ENCODE measurements at places on chromosomes 7 and 10.

DNA sequence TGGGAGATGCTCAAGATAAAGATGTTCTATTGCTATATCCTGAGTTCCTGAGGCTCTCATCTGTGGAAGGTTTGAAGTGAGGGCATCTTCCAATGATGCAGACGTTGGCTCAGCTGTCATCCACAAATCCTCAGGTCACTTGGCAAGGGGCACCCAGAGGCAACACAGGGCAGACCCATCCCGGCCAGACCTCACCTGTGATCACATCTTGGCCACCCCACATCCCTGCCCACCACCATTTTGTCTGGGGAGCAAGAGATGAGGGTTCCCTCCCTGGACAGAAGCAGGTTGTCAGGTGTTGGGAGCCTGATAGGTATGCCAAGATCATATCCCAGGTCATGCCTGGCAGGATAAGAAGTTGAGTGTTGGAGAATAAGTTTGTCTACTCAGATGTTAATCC, 918.2 kb upstream of the ZNF722 start:
- no peak for DNase-seq

- DNase-seq = peak; percentile 45
Observed at GRCh38 chr7:95470452-95470851, 15.3 kb upstream of the ASB4 start.

DNA sequence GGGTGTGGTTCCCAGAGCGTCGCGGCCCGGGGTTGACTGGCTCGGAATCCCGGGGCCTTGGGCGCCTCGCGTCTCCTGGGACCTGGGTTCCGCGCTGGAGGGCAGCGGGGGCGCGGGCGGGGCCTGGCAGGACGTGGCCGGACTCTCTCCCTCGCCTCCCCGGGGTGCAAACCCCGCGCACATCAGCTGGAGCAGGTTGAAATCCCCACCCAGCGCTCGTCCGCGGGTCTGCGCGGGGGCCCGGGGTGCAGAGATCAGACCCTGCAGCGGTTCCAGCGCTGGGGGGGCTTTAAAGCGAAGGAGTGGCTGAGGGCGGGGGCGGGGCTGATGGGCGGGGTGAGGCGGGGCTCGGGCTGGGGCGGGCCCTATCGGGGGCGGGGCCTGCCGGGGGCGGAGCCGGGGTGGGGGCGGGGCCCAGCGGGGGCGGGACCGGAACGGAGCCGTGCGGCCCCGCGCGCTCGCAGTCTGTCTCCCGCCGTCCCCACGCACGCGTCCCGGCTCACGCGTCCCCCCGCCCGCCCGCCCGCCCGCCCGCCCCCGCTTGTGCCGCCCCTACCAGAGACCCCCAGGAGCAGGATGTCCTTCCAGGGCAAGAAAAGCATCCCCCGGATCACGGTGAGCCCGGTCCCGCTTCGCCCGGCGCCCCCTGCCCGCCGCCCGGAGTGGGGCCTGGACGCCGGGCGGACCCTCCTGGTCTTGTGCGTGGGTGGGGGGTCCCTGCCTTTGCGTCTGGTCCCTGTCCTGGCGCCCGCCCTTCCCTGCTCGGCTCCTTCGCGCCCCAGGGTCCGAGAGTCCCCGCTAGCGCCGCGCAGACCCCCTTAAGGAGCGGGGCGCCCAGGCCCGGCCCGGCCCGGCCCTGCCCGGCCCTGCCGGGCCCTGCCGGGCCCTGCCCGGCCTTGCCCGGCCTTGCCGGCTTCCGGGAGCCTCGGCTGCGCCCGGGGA, at the start of gene DPYSL4:
Gene DPYSL4, plus strand, starts transcription at position 461 of the 942 bp plus-strand sequence. Its CDS starts 116 bp downstream, at position 577.
- DNase-seq = peak; percentile 66

- no peak for DNase-seq
Observed at GRCh38 chr10:64116707-64117106, 595.5 kb downstream of the REEP3 start.

GRCh38 chr10:48458662-48459048, 146.2 kb downstream of the ARHGAP22 start:
- no peak for DNase-seq

DNA sequence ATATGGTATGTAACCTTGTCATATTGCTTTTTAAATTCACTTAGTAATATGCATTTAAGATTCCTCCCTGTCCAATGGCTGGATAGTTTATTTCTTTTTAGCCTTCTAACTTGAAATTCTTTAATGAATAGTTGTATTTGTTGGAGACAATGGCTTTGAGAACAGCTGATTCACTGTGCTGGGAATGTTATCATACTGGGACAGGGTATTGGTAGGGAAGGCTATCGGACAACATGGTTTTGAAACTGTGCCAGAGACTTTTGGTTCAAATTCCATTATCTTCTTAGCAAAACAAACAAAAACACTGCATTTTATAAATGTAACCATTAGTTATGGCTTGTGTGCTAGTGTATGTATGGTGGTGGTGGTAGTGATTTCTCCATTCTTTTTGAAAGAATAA, 517.1 kb upstream of the ANKRD30A start:
- no peak for DNase-seq

- no peak for DNase-seq
Observed at GRCh38 chr7:104643587-104644217, 315.3 kb downstream of the LHFPL3 start.

GRCh38 chr10:67697724-67698131, 1.7 kb upstream of the CTNNA3 start:
- DNase-seq = peak; percentile 44

DNA sequence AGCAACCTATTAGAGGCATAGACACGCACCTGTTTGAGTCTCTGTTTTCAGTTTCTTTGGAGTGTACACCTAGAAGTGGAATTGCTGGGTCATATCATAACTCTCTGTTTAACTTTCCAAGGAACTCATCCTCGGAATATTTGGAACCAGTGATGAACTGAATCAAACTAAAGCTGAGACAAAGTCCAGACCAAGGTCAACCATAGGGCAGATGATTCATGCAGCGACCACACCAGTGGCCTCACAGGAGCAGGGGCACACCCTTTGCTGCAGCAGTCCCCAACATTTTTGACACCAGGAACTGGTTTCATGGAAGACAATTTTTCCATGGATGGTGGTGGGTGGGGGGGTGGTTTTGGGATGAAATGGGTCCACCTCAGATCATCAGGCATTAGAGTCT, 4.9 kb upstream of the OPTN start:
- no peak for DNase-seq

DNA sequence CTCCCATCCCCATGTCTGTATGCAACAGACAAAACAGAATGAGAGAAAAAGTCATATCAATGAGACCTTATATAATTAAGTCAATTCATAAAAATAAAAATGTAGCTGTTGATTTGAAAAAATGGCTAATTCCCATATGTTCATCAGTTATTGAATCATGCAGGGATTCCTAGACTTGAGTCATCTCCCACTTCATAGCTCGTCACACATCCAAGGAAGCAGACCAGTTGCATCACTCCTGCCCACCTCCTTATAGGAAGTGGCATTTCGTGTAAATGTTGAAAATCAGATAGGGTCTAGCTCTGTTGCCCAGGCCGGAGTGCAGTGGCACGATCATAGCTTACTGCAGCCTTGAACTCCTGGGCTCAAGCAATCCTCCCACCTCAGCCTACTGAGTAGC, 56.1 kb upstream of the SH2B2 start:
- DNase-seq = no peak

DNA sequence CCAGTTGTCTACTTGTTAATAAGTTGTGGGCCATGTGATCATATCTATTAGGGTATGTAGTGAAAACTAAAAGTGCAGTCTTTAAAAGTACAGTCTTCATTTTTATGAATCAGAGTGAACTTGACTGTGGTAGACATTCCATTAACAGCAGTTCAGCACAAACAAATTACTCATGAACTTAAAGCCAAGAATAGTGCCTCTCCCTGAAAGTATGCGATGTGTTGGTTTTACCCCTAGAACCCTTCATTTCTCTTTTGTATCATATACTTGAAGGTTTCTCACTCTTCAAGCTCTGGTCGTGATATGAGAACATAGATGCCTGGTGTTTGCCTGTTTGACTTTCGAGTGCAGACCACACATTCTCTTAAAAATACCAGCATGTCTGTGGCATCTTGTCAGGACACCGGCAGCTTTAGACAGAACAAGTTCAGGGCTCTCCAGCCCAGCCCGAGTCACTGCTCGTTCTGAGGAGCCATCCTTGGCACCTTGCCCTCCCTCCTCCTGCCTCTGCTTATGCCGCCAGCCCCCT, 159.3 kb downstream of the LCOR start:
- no peak for DNase-seq

DNA sequence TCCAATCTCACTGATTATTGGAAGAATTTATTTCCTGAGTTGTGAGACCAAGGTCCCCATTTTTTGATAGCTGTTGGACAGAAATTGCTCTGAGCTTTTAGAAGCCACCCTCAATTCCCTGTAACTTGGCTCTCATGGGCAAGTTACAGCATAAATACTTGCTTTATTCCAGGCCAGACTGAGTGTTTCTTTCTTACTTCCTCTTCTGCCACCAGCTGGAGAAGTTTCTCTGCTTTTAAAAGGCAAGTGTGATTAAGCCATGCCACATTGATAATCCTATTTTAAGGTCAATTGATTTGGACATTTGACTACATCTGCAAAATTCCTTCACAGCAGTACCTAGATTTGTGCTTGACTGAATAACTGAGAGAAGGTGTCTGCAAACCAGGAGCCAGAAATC, 14.1 kb upstream of the TAS2R41 start:
- no peak for DNase-seq

- no peak for DNase-seq
Observed at GRCh38 chr10:62844280-62845011, 28.3 kb upstream of the EGR2 start.

DNA sequence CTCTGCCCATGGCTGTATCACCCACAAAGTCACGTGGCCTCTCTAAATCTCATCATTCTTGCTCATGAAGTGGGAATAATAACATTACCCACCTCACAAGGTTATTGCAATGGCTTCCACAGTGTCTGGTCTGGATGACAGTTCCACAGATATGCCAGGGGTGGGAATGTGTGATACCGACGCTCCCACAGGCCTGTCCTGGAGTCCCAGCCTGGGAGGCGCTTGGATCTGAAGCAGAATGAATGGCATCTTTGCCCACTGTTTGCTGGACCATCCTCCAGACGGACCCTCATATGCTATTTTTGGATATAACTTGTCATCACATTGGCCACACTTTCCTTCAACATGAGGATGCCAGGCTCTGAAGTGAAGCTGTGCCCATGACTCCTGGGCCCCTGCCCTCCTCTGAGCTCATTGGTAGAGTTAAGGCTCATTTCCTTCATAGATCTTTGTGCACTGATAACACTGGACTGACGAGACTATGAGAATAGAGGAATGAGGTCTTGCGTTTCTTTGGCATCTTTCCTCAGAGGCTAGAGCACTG, 279.8 kb upstream of the ZNF32 start:
- DNase-seq = no peak

GRCh38 chr10:47154762-47155161, 145.2 kb upstream of the GDF10 start:
- no peak for DNase-seq

DNA sequence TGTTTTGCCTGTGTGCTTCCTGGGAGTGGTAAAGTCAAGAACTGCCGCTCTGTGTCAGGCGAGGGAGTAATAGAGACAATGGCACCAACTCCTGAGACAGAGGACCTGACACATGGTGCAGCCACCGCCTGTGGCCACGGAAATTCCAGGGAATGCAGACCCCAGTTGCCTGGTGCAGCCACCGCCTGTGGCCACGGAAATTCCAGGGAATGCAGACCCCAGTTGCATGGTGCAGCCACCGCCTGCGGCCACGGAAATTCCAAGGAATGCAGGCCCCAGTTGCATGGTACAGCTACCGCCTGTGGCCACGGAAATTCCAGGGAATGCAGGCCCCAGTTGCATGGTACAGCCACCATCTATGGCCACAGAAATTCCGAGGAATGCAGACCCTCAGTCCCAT, 8.7 kb downstream of the DIP2C start:
- no peak for DNase-seq

DNA sequence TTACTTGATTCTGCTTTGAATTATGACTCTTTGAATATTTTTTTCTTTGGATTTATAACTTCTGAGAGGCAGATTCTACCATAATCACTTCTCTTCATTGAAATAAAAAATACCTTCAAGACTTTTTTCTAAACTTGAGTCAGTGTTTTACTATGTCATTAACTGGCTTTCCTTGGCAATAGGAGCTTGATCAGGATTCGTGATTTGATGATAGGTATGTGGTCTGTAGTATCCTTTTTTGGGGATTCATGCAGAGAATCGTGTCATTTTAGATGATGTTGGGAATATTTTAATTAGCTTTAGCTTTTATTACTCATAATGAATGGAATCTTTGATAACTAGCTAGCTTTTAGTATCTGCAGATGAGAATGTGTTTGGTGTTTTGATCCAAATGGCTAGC, 83.3 kb downstream of the PHTF2 start:
- no peak for DNase-seq

DNA sequence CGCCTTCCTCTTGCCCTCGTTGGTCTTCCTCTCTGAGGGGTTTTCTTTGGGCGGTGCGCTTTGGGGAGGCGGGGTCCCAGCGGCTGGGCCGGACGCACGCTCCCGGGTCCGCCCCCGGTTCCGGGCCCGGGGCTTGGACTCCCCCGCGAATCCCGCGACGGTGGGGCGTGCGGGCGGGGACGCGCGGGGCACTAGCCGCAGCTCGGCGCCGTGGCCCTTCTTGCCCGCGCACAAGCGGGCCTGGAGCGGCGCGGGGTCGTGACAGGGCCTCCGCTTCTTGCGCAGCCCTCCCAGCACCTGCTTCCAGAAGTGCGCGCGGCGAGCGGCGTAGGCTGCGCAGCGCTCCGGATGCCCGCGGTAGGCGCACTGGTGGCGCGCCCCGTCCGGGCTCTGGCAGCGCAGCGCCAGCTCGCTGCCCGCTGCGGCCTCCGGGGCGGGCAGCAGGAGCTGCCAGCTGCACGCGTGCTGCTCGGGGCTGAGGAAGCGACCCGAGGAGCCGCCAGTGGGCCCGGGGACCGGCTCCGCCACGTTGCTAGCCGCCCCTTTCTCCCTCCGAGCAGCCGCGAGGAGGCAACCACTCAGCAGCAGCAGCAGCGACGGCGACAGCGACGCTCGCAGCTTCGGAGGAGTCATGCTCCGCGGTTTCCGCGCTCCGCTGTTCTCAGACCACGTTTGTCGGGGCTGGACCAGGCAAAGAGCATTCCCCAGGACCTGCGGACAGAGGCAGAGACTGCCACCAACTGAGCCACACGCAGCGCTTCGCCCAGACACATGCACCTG, 759 bp downstream of the FGFBP3 start:
- peak; percentile 86 for DNase-seq

Data from GM10248 (cell line).